ENCODE measurements at places on chromosomes 2 and 18. TPM values are rescaled to one million over a fixed set of nuclear protein-coding genes. Genes with fewer than 3 reads are reported as not detected.

DNA sequence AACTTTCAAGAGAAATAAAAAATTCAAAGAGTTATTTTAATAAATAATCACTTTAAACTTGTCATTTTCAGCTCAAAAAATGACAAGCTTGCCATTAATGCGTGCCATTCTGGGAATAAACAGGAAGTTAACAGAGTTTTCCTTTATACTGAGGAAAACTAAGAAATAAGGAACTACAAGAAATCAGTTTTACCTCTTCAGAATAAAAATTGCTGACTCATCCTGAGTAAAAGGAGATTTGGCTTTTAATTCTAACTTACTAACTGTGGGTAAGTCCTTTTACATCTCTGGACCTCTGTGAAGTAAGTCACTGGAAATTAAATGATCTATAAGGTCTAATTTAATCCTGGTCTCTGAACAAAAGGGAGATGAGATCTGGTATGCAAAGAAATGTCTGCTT is 16.1 kb downstream of the CEBPZ start:
- no peak for DNase-seq

SLC11A1 gene
- 0.05 TPM for total RNA-seq

TEKT4 gene
- total RNA-seq, result 0.27 TPM

DNA sequence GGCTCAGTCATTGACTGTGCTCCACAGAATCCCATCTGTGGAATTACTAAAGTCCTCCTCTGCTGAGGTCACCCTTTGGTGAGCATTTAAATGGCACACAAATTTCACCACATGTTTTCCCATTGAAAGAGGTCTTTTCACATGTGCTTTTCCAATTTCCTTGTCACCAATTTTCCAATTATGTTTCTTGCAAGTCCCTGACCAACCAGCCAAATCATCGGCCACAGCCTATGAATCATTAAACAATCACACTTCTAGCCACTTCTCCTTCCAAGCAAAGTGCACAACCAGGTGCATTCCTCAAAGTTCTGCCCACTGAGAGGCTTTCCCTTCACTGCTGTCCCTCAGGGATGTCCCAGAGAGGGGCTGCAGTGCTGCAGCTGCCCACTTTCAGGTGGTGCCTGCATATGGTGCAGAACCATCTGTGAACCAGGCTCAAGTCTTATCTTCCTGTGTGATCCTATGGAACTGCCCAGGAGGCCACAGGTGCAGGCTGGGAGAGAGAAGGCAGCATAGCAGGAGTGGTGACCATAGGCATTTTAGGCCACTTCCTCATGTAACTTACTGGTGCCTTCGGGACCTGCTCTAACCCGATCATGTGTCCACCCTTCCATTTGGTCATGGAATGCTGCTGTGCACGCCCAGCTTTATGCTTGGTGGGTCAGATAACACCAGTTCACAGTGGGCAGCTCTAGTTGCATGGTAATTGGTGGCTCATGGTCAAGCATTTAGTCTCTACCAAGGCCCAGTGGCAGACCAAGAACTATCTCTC is 153.0 kb downstream of the SEPTIN10 start:
- no peak for DNase-seq

INPP5D gene
- total RNA-seq, result 61.2 TPM

SCYGR4 gene
- total RNA-seq, result not detected

SMC6 gene
- total RNA-seq, result 31.0 TPM

GRCh38 chr2:120881981-120882788 is 146.5 kb downstream of the GLI2 start:
- no peak for DNase-seq

GRCh38 chr2:69798290-69798908 is 31.1 kb upstream of the GMCL1 start:
- DNase-seq, result no peak
